CD14-positive monocyte (primary cell): ENCODE measurements at places on chromosomes 5 and 9.

GRCh38 chr9:94861589-94862272, 135.2 kb downstream of the AOPEP start:
- DNase-seq = no peak

DNA sequence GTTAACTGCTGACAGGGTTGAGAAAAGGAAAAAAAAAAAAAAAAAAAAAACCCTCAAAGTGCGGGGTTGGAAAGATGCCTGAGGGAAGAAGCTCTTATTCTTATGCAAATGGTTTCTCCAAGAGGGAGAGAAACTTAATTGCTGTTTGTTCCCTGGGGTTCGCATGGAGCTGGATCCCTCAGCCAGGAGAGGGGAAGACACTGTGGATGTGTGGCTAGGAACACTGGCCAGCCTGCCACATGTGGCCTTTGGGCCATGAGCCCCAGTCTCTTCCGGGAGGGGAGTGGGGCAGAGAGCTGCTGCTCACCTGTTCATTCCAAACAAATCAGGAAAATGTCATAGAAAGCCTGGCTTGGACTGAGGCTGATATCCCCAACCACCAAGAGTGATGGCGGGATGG, 9.4 kb upstream of the SCGB3A2 start:
- no peak for DNase-seq

DNA sequence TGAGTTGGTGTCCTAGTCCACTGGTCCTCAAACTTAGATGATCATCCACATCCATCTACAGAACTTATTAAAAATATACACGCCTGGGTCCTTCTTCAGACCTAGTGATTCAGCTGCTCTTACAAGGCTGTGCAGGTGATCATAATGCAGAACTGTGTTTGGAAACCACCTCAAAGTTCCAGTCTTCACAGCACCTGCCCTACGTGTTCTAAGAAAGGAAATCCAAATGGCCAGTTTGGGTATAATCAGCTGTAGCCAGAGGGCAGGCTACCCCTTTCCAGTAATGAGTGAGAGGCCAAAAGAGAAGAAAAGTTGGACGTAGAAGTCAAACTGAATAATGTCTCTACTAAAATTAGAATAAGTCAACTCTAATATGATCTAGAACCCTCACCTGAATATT, 15.4 kb downstream of the REEP5 start:
- DNase-seq = no peak

- no peak for DNase-seq
Measured at GRCh38 chr9:91954841-91955471, 4.9 kb upstream of the ROR2 start.

DNA sequence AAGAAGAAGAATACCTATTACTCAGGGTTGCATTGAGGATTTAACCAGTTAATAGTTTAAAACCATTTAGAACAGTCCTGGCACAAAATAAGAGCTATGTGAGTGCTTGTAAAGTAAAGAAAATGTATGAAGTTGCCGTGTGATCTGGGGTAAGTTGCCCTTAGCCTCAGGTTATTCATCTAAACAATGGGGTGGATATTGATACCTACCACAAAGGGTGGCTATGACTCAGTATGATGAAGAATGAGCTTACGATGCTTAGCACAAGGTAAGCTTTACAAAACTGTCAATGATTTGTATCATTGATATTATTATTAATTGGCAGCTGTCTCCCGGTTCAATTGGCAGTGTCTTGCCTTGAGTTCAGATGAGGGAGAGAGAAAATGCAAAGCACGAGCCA, 149.4 kb upstream of the PITX1 start:
- DNase-seq = no peak

DNA sequence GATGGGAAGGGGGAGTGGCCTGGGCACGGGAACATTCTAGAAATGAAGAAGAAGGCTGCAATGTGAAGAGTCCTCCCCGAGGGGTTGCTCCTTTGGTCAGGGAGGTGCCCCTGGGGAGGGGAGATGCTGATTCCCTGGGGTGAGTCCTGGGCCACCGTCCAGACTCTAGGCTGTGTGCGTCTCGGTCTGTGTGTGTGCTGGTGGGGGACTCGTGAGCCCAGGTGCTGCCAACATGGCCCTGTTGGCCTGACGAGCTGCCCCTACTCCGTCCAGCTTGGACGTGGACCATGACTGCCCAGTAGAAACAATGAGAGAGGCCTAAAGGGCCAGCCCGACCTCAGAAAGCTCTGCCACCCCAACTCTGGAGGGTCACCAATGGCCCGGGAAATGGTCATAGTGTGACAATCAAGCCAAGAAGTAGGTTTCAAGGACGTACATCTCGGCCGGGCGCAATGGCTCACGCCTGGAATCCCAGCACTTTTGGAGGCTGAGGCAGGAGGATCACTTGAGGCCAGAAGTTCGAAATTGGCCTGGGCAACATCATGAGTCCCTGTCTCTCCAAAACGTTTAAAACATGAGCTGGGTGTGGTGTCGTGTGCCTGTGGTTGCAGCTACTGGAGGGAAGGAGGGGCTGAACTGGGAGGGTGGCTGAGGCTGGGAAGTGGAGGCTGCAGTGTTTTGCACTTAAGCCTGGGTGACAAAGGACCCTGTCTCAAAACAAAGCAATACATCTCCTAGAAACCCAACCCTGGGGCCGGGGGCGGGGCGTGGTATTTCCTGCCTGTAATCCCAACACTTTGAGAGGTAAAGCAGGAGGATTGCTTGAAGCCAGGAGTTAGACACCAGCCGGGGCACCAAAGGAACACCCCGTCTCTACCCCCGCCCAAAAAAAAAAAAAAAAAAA, 17.0 kb downstream of the LHX3 start:
- DNase-seq = no peak

- no peak for DNase-seq
Measured at GRCh38 chr9:34334916-34335315, 5.5 kb downstream of the NUDT2 start.
